ENCODE measurements at places on chromosomes 4 and X.

GRCh38 chr4:184028561-184029374 lies 123.7 kb downstream of the STOX2 start:
- no peak for DNase-seq

GRCh38 chr4:162878096-162878495 lies 288.6 kb downstream of the NAF1 start:
- DNase-seq, result no peak

DNA sequence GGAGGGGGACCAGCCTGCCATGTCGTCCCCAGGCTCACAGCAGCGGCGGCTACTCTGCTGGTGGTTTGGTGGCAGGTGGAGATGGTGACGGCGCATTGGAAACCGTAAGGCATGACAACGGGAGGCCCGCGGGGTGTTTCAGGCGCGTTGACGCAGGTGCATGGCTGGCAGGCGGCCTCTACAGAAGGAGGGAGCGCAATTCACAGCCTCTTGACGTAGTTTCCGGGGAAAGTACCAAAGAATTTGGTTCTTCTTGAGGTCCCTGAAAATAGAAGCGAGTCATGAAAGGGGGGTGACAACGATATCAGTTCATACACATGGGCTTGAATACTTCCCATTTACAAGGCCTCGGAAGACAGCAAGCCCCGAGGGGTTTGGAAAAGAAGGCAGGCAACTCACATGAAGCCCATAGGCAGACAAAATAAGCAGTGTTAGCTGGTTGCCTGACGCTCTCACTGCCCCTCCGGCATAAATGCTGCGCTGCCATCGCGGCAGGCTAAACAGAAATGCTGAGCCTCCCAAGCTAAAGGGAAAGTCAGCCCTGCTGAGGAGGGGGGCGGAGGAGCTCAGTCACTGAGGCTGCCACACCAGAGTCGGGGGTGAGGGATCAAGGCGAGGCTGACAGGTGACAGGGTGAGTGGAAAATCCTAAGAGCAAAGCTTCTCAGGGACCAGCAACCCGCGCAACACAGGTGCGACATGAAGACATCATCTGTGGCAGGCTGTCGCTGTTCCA lies 52.3 kb upstream of the PDLIM3 start:
- no peak for DNase-seq

GRCh38 chr4:7295197-7295910 lies 103.0 kb downstream of the SORCS2 start:
- no peak for DNase-seq

DNA sequence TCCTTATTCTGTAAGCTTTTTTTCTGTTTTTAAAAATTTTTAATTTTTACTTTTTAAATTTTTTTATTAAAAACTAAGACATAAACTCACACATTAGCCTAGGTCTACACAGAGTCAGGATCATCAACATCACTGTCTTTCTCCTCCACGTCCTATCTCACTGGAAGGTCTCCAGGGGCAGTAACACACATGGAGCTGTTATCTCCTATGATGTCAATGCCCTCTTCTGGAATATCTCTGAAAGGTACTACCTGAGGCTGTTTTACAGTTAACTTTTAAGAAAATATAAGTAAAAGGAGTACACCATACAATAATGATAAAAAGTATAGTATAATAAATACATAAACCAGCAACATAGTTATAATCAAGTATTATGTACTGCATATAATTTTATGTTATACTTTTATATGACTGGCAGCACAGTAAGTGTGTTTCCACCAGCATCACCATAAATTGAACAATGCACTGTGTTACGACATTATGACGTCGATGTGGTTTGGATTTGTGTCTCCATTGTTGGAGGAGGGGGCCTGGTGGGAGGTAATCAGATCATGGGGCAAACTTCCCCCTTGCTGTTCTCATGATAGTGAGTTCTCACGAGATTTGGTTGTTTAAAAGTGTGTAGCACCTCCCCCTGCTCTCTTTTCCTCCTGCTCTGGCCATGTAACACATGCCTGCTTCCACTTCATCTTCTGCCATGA lies 21.3 kb downstream of the IL15 start:
- DNase-seq, result no peak

DNA sequence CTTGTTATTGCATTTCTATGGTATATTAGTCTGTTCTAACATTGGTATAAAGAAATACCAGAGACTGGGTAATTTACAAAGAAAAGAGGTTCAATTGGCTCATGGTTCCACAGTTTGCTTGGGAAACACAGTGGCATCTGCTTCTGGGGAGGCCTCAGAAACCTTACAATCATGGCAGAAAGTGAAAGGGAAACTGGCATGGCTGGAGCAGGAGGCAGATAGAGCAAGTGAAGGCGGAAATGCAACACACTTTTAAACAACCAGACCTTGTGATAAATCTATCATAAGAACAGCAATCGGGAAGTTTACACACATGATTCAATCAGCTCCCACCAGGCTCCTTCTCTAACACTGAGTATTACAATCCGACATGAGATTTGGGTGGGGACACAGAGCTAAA lies 346.6 kb upstream of the GNPDA2 start:
- DNase-seq, result no peak

- no peak for DNase-seq
These were observed 39.6 kb downstream of the SCD5 start for GRCh38 chr4:82758701-82759685.

GRCh38 chrX:69070949-69071650 lies 94.2 kb downstream of the PJA1 start:
- no peak for DNase-seq

- no peak for DNase-seq
These were observed 873.2 kb upstream of the NDST4 start for GRCh38 chr4:115986573-115986972.

DNA sequence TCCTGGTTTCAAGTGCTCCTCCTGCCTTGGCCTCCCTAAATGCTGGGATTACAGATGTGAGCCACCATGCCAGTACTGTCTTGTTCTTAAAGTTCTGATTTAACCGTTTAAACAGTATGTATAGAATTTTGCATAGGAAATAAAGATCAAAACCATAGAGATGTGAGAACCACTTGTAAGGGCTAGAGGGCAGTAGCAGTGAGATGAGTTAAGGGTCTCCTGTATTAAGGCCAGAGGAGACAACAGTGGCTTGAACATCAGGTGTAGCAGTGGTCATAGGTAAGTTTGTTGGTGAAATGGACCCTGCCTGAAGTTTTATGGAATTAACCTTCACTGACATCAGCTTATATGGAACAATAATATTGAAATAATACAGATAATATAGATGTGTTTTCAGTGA lies 155.7 kb downstream of the SLC4A4 start:
- no peak for DNase-seq

GRCh38 chr4:138669479-138670315 lies 345.9 kb upstream of the NOCT start:
- no peak for DNase-seq

GRCh38 chr4:75195111-75195510 lies 262.2 kb downstream of the PARM1 start:
- no peak for DNase-seq

- no peak for DNase-seq
These were observed 314.9 kb upstream of the DIPK2B start for GRCh38 chrX:45515262-45516215.

DNA sequence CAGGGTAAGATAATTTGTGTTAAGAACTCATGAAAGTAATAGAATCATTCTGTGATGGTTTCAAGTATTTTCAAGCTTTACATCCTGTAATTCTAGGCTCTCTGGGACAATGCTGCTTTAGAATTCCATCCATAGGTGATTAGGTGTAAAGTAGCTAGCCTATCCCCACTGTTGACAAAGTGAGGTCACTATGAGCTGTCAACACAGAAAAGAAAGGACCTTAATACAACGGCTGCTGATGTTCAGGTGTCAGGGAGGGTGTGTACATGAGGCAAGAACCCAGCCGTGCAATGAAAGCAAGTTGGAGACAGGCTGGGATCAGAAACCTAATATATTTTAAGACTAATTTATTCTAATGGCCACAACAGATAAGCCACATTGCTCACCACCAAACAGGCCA lies 36.8 kb upstream of the SH3RF1 start:
- DNase-seq, result no peak

DNA sequence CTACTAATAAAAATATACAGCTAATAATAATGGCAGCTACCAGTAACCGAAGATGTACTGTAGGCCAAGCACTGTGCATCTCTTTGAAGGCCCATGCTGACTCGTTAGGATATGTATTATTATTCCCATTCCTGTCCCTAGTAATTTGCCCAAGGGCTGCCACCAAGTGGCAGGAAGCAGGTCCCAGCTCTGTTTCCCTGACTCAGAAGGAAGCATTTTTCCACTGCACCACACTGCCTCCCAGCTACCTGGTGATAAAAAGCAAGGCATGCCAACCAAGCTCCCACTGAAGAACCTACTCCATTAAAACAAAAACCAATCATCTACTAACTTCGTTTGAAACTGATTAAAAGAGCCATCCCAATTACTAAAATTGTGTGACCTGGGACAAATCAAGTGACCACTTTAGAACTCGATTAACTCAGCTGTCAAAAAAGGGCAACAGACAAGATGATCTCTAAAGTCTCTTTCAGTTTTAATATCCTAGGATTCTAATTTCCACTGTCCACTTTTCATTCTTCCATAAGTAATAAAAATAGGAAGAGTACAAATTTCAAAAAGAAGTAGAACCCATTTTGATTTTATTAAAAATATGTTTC lies 24.3 kb upstream of the PGM2 start:
- peak; percentile 26 for DNase-seq

GRCh38 chrX:150508451-150509367 lies 59.7 kb upstream of the MTM1 start:
- no peak for DNase-seq

- DNase-seq, result no peak
These were observed 27.9 kb upstream of the HGFAC start for GRCh38 chr4:3413675-3414420.

DNA sequence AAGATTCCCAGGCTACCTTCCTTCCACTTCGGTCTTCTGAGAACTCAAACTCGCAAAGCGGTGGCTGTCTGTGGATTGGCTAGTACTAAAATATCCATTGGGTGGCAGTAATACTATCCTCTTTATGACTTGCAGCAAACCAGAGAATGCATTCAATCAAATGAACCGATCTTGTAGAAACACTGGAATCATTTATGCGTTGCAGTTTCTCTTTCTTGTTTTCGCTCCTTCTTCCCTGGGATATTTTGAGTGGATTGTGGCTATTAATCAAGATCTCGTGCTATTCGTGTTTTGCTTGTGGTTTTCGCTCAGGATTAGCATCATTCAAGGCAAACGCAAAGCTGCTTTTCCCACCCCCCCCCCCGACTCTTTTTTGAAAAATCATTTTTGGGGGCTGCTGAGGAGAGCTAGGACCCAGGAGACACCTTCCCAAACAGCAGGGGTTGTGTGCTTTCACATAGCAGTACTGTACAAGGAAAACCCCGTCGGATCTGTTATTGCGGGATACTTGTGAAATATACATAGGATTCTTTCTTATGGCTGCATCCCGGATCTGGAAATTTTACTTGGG lies at the start of gene IL1RAPL1:
TSS of gene IL1RAPL1 (plus strand) at position 466 of the 571 bp plus-strand sequence.
- DNase-seq, result no peak

DNA sequence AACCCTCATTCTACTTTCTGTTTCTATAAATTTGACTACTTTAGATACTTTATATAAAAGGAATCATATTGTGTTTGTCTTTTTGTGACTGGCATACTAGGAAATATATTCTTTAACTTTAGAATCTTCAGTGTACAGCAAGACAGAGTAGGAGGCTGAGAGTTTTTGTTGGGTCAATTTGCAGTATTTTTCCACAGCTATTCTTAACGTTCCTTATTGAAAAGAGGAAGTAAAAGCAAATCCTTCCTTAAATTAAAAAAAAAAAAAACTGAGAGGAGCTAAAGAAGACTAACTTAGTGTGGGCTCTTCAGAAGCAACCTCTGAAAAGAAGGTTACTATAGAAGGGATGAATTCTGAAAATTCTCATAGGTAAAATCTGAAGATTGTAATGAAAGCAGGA lies 1194.6 kb downstream of the ADGRL3 start:
- DNase-seq, result no peak

GRCh38 chrX:68895341-68895755 lies 66.5 kb downstream of the EFNB1 start:
- DNase-seq, result peak; percentile 58

DNA sequence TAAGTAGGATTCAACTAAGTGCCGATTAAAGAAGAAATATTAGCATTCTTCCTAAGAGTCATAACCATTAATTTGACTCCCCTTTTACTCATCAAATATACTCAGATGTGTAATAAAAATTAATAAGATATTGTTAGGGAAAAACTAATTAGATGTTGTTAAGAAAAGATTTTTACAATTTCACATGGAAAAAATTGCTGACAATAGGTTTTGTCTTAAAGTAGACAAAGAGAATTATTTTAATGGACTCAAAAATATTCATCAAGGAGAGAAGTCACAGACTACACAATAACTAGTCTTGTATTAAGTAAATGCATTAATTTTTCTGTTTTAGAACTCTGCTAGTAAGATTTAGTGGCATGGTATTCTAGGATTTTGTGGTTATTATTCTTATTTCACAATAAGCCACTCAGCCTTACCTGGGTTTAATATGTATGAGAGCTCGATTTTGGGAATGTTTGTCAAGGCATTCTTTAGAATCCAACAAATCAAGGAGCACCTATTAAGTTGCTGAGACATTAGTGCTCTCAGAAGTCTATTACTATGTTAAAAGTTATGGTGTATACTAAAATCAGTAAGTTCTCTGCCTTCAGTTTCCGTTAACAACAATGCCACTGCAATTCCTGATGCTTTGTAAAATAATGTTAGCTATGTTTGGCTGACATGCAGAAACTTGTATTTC lies 110.2 kb upstream of the UGT8 start:
- DNase-seq, result no peak

- no peak for DNase-seq
These were observed 110.3 kb downstream of the UCHL1 start for GRCh38 chr4:41366911-41367517.

- DNase-seq, result no peak
These were observed 2.9 kb downstream of the IDH3G start for GRCh38 chrX:153791104-153791852.

GRCh38 chr4:88008122-88008742 lies 797 bp downstream of the PKD2 start:
- DNase-seq, result peak; percentile 21

GRCh38 chrX:9122519-9123245 lies 88.8 kb upstream of the FAM9B start:
- no peak for DNase-seq

DNA sequence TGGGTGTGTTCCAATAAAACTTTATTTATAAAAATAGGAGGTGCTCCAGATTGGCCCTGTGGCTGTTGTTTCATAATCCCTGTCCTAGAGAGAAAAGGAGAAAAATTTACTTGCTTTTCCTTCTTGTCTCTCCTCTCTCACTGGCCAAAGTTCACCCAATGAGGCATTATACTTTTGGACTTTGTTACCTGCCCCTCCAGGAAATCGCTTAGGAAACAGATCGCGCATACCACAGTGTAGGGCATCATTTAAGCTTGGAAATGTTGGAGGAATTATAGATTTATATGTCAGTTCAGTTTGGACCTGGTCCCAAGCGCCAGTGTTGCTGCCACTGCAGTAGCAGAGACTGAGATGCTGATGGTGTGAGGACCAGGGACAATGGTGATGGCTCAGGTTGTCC lies 337.6 kb upstream of the NR3C2 start:
- no peak for DNase-seq

DNA sequence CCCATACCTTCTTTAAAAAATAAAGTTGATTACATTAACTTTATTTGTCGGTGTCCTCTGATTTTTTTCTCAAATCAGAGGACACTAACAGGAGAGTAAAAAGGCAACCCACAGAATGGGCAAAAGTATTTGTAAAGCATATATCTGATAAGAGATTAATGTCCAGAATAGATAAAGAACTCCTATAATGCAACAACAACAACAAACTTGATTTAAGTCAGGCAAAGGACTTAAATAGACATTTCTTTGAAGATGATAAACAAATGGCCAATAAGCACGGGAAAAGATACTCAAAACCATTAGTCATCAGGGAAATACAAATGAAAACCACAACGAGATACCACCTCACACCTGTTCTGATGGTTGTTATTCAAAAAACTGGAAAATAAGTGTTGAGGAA lies 28.7 kb downstream of the DOCK11 start:
- no peak for DNase-seq
